ENCODE measurements at places on chromosomes 13 and 19. TPM values are rescaled to one million over a fixed set of nuclear protein-coding genes. Genes with fewer than 3 reads are reported as not detected.
A peak's percentile ranks its signal among the peaks of the same experiment; 100 is the strongest.

The ZNF136 gene
- total RNA-seq, result 3.5 TPM

DNA sequence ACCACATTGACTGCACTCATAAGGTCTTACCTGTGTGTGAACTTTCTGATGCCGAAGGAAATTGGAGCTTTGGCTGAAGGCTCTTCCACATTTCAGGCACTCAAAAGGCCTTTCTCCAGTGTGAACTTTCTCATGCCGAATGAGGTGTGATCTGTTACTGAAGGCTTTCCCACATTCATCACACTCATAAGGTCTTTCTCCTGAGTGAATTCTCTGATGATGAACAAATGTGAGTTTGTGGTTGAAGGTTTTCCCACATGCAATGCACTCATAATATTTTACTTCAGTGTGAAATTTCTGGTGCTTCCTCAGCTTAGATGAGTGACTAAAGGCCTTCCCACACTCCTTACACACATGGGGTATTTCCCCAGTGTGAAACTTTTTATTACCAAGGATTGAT lies 5.7 kb downstream of the ZNF132 start:
- no peak for DNase-seq

- DNase-seq, result no peak
These were observed 10.8 kb upstream of the MBNL2 start for GRCh38 chr13:97211300-97211699.

DNA sequence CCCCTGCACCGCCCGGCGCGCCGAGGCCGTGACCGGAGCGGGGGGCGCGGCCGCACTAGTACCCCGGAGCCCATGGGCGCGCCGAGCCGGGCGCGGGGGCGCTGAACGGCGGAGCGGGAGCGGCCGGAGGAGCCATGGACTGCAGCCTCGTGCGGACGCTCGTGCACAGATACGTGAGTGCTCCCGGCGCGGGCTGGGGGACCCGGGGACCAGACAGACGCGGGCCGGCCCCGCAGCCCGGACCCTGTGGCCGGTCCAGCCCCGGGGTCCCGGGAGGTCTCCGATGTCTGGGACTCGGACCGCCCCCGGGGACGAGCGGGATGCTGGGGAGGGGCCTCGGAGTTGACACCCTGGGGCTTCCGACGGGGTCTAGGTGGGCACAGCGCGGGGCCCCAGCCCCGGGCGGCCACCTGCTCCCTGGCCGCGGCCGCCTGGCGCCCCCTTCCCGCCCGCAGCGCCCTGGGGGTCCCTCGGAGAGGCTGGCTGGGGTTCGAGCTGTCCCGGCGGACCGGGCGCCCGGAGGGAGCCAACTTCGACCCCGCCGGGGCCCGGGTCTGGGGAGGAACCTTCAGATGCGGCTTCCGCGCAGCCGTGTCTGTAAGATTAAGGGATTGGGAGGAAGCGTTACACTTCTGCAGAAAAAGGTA lies 568 bp downstream of the ATP11A start:
- DNase-seq, result peak; percentile 24

- no peak for DNase-seq
These were observed 191.2 kb downstream of the SPRY2 start for GRCh38 chr13:80149736-80150135.

Data from endothelial cell of umbilical vein (primary cell).